ENCODE measurements at places on chromosomes 16 and 17.

GRCh38 chr17:7436556-7437368, 1.5 kb downstream of the TMEM102 start:
- DNase-seq: no peak

DNA sequence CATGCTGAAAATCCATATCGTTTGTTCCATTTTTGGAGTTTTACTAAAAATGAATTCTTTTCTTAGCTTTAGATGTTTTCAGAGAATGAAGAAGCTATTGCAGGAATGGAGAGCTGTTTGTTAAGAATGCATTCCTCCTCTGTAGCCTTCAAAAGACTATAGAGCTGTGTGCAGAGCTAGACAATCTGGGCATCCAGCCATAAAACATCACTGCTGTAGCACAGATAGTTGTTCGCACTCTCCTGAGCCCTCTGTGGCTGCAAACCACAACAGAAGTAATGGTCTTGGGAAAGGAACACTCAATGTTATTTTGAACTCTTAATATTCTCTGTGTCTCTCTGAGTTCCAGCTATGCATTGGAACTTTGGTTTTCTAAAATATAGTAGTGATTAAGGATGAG, 4.9 kb downstream of the TNRC6C start:
- DNase-seq: no peak

- DNase-seq: no peak
Observed at GRCh38 chr17:81656835-81657234, 493 bp upstream of the PDE6G start.

- DNase-seq: no peak
Observed at GRCh38 chr17:76793775-76794174, 55.9 kb downstream of the MFSD11 start.

DNA sequence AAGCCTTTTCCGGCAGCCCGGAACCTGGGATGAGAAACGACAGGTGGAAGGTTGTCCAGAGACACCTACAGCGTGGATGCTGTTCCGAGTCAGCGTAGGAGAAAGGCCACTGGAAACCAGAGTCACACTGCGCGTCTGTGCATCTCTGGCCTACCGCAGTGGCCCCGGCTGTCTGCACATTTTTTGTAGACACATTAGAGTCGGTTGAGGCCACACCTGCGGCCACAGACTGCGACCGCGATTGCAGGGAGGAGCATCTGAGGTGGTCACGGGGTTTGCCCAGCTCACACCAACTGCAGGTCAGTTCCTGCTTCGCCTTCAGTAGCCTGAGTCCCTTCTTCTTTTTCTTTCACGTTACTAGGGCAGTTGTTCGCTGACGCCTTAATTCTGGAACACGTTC, 52.4 kb downstream of the WDR45B start:
- no peak for DNase-seq

DNA sequence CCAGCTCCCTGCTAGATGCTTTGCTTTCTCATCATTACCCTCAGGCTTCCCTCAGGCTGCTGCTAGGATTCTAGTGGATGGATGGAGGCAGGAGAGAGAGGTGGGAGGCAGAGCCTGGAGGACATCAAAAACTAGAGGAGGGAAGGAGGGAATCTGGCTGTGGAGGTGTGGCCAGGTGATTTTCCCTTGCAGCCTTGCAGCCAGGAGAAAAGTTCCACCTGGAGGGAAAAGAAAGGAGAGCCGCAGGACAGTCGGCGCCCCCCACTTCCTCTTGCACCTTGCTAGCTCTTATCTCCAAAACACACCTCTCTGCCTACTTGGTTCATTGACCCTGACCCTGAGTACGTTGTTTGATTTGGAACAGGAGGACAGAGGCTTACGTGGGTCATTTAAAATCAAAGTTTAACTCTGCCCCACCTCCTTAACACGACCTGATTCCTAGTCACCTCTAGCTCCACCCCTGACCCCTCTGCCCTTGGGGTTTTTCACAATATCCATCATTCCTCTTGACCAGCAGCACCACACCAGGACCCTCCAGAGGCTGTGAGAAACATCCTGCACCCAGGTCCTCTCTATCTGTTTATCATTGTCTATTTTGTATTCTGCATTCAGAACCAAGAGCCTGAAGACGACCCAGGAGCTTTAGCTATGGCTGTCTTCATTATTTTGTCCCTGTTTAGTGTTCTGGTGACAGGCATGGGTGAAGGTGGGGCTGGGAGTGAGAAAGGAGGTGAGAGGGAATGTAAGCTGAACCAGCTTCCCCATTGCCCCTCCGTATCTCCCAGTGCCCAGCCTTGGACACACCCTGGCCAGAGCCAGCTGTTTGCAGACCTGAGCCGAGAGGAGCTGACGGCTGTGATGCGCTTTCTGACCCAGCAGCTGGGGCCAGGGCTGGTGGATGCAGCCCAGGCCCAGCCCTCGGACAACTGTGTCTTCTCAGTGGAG, 15.9 kb downstream of the AOC3 start:
- no peak for DNase-seq

- DNase-seq: no peak
Observed at GRCh38 chr17:9177212-9177611, 155.9 kb downstream of the NTN1 start.

DNA sequence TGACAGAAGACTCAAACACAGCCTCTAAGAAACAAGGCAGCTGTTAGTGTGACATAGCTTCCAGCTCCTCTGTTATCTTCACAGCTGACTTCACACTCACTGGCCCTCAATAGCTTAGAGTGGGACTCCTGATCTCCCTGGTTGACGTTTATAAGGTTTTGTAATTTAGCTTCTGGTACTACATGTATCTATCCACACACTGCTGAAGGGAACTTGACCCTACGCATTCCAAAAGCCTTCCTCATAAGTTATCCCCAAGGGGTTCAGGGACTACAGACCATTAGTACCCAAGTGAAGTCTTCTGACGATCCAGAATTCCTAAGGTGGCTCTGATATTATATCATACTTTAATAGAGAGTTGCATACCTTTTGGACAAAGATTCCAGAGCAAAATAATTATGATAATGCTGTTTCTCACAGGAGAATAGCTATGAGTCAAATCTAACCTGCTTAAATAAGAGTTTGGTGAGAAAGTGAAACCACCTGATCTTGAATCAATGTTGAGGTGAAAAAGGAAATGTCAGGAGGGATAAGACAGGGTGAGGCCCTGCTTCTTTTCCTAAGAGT, 14.5 kb downstream of the ACACA start:
- DNase-seq: no peak

All from NCI-H1417 treated with DMSO at 0.1 percent for 48 hours (cell line).